ENCODE measurements at places on chromosomes 7 and 10.
A peak's percentile ranks its signal among the peaks of the same experiment; 100 is the strongest.

GRCh38 chr7:129517931-129518330, 15.6 kb downstream of the SMKR1 start:
- no peak for DNase-seq

DNA sequence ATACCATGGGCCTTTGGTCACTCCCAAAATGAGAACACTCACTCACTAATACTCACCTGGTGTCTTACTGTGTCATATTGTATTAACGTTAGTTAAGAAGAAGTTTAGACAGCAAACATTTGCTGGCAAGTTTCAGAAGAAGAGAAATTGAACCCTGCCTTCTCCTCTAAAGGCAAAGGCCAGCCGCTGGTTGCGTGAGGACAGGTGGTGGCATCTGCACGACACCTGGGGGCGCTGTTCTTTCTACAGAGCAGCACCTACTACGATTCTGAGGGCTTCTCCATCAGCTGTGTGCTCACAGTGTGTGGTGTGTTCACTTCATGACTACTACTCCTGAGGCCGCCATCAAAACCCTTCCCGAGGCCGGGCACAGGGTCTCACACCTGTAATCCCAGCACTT, 17.9 kb upstream of the CLEC2L start:
- peak; percentile 19 for DNase-seq

DNA sequence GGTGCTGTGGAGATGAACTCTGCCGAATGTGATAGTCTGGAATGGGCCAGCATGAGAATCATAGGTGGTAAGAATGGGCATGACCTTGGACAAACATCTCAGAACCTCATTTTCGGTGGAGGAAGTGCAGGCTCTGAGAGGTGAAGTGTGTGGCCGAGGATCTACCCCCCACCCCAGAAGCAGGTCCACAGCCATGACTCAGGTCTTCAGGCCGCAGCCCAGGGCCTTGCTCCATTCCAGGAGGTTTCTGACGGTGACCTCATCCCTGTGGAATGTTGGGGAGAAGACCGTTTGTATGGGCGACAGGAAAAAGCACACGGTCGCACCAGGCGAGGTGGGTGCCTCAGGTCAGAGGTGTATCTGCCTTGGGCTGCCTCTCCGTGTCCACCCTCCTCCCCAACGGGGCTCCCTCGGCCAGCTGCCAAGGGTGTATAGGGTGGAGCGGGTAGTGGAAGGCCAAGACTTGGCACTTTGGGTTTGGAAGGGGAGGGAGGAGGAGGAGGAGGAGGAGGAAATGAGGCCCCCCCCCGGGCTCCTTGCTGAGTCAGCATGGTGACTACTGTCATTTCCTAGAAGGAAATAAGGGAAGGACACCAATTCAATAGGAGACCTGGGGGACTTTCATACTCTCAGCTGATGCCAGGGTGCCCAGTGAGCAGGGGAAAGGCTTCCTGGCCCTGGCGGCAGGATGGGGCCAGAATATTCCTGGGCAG, 168.0 kb upstream of the RHEB start:
- DNase-seq: no peak

GRCh38 chr7:15087771-15088170, 185.2 kb upstream of the DGKB start:
- no peak for DNase-seq

- peak; percentile 45 for DNase-seq
These were observed 25.1 kb downstream of the MINDY4 start for GRCh38 chr7:30796105-30796869.

DNA sequence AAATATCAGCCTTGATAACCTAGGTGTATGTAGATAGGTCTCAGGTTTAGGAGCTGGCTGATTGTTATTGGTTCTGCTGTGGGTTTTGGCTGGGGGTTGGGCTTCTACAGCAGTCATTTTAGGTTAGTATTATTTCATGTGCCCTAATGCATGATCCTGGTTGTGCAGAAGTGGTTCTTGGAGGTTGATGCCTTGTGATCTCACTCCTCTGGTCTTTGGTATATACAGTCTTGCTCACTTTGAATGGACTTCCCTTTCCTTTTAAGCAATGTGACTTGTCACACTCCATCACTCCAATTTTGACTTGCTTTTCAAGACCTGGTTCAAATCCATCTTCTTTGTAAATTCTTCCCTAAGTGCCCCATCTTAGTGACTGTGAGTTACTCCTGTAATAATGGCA, 188.9 kb downstream of the LRMDA start:
- no peak for DNase-seq

- DNase-seq: no peak
These were observed at the start of gene BICC1 for GRCh38 chr10:58512491-58513187. BICC1 (plus strand) TSS chr10:58512872; CDS start chr10:58513144, 272 bp downstream.

- peak; percentile 63 for DNase-seq
These were observed 535.6 kb upstream of the GHITM start for GRCh38 chr10:83603708-83604107.

DNA sequence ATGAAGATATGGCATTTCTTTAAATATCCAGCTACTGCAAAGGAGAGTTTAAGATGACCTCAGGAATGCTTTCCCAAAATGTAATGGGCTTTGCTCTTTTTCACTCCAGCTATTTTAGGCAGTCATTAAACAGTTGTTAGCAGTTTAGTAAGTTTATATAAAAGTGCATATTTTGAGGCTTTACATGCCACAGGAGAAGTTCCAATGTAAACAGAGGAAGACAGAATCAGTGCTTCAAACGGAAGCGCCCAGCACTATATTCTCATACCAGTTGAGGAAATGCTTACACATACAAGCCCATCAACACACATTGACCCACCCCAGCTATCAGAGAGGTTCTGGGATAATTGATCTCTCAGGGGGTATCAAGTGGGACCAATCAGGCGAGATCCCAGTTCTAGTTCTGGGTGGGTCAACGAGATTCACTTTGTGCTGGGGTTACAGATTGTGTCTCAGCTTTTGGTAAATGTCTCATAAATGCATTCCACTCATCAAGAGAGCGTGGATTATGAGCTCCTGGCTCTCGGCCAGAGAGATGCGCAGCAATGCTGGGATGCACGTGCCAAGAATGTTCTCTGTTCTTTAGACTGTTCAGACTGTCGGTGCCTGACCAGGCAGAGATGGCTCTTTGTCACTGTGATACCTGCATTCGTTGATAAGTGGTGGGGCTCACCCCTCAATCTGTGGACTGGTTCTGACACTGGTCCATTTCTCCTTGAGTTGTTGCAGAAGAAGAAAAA, 55.0 kb downstream of the CACNB2 start:
- DNase-seq: no peak

GRCh38 chr10:58740620-58741369, 228.1 kb downstream of the BICC1 start:
- DNase-seq: no peak

- DNase-seq: no peak
These were observed 129.6 kb downstream of the SRI start for GRCh38 chr7:88090240-88090639.

GRCh38 chr7:27520815-27521790, 141.6 kb downstream of the HIBADH start:
- no peak for DNase-seq

- no peak for DNase-seq
These were observed 213.3 kb upstream of the PHYHIPL start for GRCh38 chr10:58963101-58963534.

- DNase-seq: peak; percentile 6
These were observed 229.5 kb upstream of the FZD1 start for GRCh38 chr7:91034459-91035368.

GRCh38 chr7:128122576-128123290, 91.5 kb upstream of the LRRC4 start:
- no peak for DNase-seq

DNA sequence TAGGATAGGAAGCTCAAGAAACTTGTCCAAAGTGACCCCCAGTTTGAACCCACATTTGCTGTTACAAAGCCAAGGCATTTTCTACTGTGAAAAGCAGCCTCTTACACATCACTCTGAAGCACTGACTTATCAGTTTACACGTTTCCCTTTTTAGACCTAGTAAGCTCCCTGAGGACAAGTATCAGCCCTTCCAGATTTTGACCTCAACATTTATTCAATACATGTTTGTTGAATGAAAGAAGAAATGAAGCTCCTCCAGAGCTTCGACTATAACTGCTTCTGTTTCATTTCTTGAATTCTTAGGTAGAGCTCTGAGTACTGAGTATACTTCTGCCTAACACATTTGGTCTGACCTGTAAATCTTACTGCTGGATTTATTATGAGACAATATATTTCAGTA, 2.7 kb downstream of the WASL start:
- DNase-seq: no peak

DNA sequence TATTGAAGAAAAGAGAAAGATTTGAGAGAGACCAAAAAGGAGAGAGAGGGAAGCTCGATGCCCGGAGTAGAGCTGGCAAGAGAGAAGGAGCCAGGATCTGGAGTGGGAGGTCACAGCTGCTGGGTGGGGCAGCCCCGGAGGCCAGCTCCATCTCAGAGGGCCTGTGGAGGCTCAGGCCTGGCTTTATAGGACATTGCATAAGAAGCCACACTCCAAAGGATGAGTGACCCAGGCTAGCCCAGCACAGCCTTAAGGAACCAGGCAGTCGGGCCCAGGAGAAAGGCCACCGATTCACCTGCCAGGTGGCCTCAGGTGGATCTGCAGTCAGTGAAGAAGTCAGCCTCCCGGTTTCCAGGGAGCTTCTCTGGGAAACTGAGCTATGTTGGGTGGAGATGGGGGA, 676 bp downstream of the PLAC9 start:
- DNase-seq: no peak

DNA sequence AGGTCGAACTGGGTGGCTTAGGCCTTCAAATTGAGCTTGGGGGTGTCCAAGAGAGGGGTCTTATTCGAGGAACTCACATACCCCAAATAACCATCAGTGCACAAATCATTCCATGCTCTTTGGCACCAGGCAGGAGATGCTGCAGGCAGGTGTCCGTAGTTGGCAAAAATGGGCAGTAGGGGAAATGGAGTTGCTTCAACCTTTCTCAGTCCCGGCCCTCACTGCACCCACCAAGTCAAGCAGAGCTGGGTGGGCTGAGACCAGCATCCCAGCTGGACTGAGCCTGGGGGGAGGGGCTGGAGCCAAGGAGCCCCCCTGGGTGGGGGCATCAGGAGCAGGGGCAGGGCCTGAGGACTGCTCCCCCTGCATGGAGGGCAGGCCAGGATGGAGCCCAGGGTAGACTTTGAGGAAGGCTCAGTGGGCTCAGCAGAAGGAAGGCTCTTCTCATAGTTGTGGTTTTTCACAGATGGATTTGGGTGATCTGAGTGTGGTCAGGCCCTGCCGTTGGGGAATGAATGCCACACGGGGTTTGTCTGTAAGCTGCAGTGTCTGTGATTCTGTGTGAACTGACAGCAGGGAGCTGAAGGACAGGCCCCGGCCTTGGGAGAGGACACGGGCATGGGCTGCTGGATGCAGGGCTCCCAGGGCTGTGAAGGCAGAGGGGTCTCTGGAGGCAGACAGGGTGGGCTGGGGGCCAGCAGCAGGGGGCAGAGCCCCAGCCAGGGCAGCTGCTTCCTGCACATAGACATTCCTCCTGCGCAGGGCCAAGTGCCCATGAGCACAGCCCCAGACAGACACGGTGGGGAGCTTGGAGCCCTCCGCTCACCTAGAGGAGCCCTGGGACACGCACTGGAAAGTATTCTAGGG, 144.5 kb downstream of the ADCY1 start:
- DNase-seq: peak; percentile 55

DNA sequence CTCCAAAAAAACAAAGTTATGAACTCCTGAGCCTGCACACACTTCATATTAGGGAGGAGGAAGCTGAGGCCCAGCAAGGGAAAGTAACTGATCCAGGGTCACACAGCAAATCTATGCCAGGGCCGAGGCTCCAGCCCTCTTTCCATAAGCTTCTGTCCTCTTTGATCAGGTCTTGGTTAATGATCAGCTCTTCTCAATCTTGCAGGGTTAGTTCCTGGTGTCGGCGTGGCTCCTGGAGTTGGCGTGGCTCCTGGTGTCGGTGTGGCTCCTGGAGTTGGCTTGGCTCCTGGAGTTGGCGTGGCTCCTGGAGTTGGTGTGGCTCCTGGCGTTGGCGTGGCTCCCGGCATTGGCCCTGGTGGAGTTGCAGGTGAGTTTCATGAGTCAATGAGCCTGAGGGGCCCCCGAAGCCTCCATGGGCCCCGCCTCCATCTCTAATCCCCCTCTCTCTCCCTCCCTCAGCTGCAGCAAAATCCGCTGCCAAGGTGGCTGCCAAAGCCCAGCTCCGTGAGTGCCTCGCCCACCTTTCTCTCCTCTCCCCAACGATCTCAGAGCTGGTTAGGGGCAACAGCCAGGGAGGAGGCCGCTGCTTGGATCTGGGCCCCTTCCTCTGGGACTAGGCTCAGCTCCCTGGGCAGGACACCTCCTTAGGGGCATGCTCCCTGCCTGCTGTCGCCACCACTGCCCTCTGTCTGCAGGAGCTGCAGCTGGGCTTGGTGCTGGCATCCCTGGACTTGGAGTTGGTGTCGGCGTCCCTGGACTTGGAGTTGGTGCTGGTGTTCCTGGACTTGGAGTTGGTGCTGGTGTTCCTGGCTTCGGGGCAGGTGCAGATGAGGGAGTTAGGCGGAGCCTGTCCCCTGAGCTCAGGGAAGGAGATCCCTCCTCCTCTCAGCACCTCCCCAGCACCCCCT, 23.7 kb upstream of the LIMK1 start:
- DNase-seq: no peak

- no peak for DNase-seq
These were observed 241.9 kb downstream of the PTPRN2 start for GRCh38 chr7:158345731-158346130.

DNA sequence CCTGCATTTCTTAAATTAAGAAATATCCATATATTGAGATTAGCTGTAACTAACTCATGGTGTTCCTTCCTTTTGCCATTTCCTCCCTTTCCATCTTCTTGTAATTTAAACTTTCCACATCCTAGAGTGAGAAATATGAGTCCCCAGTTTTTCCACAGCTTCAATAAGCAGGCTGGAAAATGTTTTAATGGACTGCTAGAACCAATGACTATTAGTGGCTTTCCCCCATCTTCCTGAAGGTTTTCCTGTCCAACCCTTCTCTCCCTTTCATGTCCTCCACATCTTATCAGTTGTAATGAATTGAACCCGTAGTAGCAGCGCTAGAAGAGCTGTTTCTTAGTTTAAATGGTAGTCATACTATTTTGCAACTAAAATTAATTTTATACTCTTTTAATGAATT, 145.7 kb downstream of the AHR start:
- DNase-seq: no peak

- no peak for DNase-seq
These were observed 22.0 kb upstream of the OPALIN start for GRCh38 chr10:96380821-96381220.

DNA sequence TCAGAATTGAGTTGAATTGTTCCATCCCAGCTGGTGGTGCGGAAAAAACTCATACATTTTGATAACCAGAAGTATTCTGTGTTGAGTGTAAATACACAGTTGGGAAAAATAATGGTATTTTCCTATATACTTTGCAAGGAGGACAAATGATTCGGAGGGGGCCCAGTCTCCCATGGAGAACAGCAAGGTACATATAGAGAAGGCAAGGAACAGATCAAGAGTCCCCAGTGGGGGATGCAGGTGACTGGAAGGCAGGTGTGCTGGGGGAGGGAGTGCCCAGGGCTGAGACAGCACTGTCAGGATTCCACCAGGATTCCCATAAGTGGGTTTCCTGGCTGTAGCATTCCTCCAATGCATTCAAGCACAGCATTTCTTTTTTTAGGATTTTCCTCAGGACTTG, 10.8 kb upstream of the ADCY1 start:
- no peak for DNase-seq

GRCh38 chr7:130397051-130397757, 16.9 kb downstream of the CPA1 start:
- DNase-seq: no peak
